ENCODE measurements at places on chromosomes 2 and 18. TPM values are rescaled to one million over a fixed set of nuclear protein-coding genes. Genes with fewer than 3 reads are reported as not detected.

Gene PLCD4
- total RNA-seq, result 2.4 TPM

Gene SERPINB10
- total RNA-seq, result not detected

Gene MPP4
- 0.24 TPM for total RNA-seq

Gene SERPINB11
- not detected for total RNA-seq

Gene SCN3A
- total RNA-seq, result 18.4 TPM

Gene ALKAL2
- 82.6 TPM for total RNA-seq

Gene PIGN
- 29.7 TPM for total RNA-seq

Gene IL1RN
- total RNA-seq, result not detected

Gene SPR
- 21.8 TPM for total RNA-seq

Gene COL3A1
- total RNA-seq, result 501 TPM

All from uterus (tissue), 4 donors.